ENCODE measurements at places on chromosomes 3 and 15.

- no peak for DNase-seq
These were observed 4.1 kb downstream of the P3H2 start for GRCh38 chr3:190116551-190117067.

DNA sequence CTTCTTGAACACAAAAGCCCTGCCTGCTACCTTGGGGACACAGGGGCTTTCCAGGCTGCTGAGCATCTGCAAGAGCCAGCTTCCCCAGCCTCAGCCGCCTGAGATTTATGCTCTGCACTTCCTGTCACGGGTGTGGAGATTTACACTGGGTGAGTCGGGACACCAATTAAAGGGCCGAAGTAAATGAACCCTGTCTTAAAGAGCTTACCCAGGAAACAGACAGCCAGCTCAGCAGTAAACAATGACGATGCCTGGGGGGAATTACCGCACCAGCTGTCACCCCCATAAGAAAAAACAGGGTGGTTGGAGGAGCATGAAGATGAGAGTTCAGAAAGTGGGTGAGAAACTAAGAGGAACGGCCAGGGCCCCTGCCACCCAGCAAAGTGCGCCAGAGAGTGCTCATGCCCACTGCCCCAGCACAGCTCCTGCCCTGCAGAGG, 37.5 kb upstream of the IQSEC1 start:
- DNase-seq = peak; percentile 34

DNA sequence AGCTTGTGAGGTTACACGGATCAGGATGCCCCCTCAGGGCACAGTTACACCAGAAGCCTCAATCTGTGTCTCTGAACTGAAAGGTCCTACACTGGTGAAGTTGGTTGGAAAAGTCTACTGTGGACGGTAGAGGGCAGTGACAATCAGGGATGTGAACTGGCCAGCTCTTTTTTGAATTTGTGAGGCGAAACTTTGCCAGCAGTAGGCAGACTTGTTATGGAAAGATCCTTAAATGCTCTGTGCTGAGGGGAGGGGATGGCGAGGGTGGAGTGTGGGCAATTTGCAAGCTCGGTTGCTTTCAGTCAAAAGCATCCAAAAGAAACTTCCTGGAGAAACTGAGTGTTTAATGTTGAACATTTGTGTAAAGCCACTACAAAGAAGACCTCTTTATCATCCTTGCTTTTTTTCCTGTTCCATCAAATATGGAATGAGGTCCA, 127.4 kb upstream of the ABHD17C start:
- peak; percentile 29 for DNase-seq

GRCh38 chr3:161082063-161082462, 23.1 kb downstream of the B3GALNT1 start:
- no peak for DNase-seq

DNA sequence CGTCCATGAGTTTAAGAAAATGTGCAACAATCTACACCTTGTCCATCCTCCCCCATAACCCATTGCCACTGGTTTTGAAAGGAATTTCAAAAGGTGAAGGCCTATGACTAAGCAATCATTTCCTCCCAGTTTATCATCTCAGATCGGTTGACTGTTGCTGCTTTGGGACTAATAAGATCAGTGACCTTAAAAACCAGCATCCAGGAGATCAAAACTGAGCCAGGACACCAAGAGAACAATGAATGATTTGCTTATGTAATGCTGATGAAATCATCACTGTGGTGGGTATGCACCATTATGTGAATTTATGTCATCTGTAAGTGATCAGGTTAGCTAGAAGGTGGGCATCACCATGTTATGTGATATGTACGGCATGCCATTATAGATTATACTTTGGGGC, 195.5 kb downstream of the SSR3 start:
- DNase-seq = no peak

GRCh38 chr15:23035964-23036566, 3.3 kb downstream of the TUBGCP5 start:
- DNase-seq = peak; percentile 61

DNA sequence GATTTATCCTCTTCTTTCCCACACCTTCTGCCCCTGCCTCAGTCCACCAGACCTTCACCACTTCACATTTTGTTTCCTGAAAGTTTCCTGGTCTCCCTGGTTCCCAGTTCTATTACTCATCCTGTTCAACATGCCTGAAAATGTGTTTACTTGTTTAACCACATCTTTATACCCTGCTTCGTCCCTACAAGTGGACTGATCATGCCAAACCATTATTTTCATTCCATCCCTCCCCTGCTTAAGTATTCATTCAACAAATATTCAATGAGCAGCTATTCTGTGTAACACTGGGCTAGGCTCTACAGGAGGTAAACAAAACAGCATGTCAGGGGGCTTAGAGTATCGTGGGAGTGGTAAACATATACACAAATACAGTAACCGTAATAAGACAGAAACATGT, 5.5 kb downstream of the MYO5A start:
- no peak for DNase-seq

DNA sequence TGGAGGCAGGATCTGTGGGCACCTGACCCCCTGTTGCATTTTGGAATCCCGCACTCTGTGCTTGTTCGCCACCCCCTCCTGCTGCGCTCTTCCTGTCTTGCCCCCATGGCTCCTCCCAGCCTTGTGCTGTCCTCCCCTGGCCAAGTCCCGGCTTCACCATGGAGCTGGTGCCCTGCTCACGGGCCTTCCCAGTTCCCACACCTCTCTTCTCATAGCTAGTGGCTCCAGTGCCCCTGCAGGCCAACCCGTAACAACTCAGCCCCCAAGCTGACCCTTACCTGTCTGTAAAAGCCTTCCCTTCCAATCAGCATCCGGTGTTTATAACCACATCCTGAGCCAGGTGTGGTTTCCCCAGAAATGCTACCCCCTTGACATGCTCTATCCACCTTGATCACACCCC, 407.7 kb upstream of the C2CD4B start:
- no peak for DNase-seq

- peak; percentile 63 for DNase-seq
These were observed 17.6 kb downstream of the RLBP1 start for GRCh38 chr15:89203705-89204273.

DNA sequence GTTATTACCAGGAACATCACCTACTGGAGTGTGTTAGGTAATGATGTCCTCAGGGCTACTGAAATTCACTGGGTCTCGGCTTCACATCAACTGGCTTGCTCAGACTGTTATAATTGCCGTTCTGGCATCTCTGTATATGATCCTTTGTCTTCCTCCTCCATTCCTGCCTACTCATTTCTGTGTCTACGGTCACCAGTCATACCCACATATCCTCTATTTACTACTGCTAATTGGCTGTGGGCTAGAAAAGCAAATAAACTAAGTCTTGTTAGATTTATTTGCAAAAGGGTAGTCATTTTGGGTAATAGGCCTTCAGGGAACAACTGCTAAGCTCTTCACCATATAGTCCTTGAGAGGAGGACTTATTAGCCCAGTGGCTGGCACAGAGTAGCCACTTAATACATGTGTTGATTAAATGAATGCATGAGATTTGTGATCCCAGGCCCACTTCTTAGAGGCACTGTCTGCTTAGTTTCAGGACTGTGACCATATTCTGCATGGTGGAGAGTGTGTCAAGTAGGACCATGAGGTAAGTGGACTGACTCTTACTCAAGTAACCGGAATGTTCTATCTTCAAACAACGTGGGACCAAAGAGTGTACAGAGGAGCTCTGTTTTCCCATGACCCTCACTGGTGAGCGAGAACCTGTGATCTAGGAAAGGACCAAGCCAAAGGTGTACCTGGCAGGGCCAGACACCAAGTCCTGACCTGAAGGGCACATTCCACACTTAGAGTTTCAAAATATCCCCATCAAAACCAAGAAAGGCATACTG, 13.2 kb downstream of the ZDHHC3 start:
- no peak for DNase-seq

DNA sequence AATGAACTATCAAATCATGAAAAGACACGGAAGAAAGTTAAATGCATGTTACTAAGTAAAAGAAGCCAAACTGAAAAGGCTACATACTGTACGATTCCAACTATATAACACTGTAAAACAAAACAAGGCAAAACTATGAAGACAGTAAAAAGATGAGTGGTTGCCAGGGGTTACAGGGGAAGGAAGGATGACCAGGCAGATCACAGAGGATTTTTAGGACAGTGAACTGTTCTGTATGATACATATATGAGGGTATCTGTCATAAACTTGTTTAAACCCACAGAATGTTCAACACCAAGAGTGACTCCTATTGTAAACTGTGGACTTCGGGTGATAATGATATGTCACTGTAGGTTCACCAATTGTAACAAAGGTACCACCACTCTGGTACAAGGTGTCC, 60.6 kb downstream of the CHSY1 start:
- no peak for DNase-seq

GRCh38 chr15:49815526-49815925, 194.7 kb downstream of the DTWD1 start:
- DNase-seq = no peak

DNA sequence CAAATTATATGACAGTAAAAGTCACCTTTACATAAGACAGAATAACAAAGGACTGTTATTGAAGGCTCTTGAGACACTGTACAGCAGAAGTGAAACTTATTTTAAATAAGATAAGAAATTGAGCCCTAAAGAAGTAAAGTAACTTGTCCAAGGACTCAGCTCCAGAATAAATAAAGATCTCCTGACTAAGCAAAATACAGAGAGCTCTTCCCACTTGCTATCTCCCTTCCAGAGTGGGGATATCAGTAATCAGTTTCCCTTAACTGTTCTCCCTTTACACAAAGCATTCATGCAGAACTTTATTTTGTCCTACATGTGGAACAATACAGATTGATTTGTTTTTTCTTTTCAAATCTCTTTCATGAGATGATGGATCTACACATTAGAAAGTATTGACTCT, 129.5 kb upstream of the BHLHE40 start:
- DNase-seq = no peak
